Thymus (tissue), 14 donors: ENCODE measurements at places on chromosomes 1 and 21. TPM values are rescaled to one million over a fixed set of nuclear protein-coding genes. Genes with fewer than 3 reads are reported as not detected.
A peak's percentile ranks its signal among the peaks of the same experiment; 100 is the strongest.

- DNase-seq = no peak
- no peaks in the 10 kb centered on the region for H3K27me3 ChIP-seq
- H3K36me3 ChIP-seq = no peaks in the 10 kb centered on the region
- peaks cover 13% of the 10 kb centered on the region for H3K4me1 ChIP-seq
- H3K4me3 ChIP-seq = peak overlapping the region; percentile 87
Observed at GRCh38 chr1:42335809-42336518, 929 bp upstream of the FOXJ3 start.

DNA sequence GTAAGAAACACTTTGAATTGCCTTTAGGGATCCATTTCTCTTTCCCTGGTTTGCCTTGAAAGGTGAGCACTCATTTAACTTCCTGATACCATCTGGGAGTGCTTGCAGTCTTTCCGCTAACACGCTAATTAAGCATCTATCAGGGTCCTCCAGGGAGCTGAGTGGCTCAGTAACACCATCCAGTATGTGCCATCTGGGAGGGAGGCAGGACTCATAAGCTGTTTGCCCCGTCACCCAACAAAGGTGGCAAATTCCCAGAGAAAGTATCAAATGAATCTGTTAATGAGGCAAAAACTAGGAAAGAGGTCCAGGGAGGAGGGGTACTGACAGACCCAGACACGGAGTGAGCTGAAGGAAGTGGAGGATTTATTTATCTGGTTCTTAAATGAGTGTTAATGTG lies 430.9 kb downstream of the HLX start:
- no peak overlapping the region for H3K27ac ChIP-seq
- H3K4me1 ChIP-seq = no peaks in the 10 kb centered on the region
- no peak overlapping the region for H3K4me3 ChIP-seq
- H3K27me3 ChIP-seq = no peaks in the 10 kb centered on the region

The VCAM1 gene
- 22.8 TPM for polyA plus RNA-seq

DNA sequence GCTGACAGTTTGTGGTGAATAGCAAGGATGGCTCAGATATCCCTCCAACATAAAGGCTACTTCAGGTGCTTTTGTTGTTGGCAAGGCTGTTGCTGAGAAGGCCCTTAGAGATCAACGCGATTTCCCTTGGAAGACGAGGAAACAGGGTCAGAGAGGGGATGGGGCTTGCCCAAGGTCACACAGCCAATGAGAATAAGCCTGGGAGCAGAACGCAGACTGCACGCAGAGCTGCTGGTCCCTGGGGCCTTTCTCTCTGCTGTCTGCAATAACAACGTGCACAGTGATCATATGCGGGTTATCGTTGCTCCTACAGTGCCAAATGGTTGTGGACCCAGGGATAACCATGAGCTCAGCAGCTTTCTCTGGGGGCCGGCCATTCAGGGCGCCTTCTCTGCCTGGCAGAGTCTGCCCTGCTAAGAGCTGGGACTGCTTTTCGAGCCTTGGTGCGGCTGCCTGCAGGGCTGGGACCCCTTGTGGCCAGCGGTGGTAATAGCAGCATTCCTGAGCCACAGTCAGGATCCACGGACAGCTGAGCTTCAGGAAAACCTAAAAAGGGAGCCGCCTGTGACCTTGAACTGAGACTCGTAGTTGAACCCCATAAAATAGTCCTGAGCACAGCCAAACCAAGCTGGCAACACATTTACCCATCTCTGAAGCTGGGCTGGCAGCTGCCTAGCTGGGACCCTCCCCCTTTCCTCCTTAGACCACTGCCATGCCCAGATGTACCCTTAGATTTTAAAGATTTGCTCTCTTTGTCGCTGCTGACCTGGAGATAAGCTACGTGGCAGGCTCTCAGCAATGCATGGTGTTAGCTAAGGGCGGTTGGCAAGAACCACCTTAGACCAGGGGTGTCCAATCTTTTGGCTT lies 39.8 kb downstream of the HTR6 start:
- H3K27me3 ChIP-seq = no peaks in the 10 kb centered on the region
- no peak overlapping the region for H3K27ac ChIP-seq
- DNase-seq = no peak
- H3K4me1 ChIP-seq = no peaks in the 10 kb centered on the region
- H3K36me3 ChIP-seq = no peaks in the 10 kb centered on the region
- no peak overlapping the region for H3K4me3 ChIP-seq

The USF1 gene
- polyA plus RNA-seq = 148 TPM

DNA sequence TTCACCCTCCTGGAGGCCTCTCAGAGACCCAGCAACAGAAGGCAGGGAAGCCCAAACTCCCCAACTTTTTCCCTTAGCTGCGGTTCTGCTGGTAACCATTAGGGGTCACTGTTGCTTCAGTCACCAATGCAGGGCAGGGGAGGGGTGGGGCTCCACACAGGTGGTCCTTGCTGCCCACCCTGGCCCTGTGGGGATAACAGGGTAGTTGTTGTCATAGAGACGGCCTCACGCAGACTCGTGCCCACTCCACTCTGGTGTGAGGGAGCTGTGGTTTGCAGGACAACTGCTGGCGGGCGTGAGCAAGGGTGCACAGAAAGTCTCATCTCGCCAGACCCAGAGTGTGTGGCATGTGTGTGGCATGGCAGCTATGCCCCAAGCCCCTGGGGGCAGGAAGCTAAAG lies 19.9 kb downstream of the INSRR start:
- H3K4me3 ChIP-seq = no peak overlapping the region
- H3K36me3 ChIP-seq = no peaks in the 10 kb centered on the region
- DNase-seq = peak; percentile 45
- H3K4me1 ChIP-seq = no peaks in the 10 kb centered on the region

- no peaks in the 10 kb centered on the region for H3K27me3 ChIP-seq
- peak overlapping the region; percentile 96 for H3K27ac ChIP-seq
- peaks cover 52% of the 10 kb centered on the region for H3K4me1 ChIP-seq
- H3K36me3 ChIP-seq = peaks cover 7% of the 10 kb centered on the region
Observed at GRCh38 chr1:27136998-27137542, 17.9 kb downstream of the SLC9A1 start.

DNA sequence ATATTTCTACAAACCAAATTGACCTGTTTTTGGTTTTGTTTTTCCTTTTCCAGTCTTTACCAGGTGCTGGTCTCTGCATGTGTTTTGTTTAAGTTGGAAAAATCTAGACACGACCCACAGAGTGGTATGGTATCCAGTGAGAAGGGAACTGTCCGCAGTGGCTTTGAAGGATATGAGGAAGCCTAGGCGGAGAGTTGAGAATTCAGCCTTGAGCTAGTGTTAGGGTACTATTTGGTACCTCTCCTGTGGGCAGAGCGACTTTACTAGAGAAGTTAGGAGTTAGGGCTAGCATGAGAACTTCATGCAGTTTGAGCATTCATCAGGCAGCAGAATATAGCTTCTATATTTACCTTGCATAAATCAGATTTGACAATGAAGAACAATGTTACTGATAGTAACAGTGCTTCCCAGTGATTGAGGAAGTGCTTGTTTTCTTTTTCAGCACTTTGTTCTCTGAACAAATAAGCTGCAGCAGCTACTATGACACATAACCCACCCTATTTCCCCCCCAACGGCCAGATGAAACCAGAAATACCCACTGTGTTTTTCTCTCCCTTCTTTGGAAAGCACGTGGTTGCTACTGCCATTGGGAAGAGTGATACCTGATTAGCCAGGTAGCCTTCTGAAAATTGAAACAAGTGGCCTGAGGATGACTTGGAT lies 19.0 kb downstream of the MRPS6 start:
- no peak overlapping the region for H3K4me3 ChIP-seq
- H3K27ac ChIP-seq = no peak overlapping the region
- H3K27me3 ChIP-seq = no peaks in the 10 kb centered on the region
- H3K4me1 ChIP-seq = peaks cover 12% of the 10 kb centered on the region
- H3K36me3 ChIP-seq = peaks cover 12% of the 10 kb centered on the region

DNA sequence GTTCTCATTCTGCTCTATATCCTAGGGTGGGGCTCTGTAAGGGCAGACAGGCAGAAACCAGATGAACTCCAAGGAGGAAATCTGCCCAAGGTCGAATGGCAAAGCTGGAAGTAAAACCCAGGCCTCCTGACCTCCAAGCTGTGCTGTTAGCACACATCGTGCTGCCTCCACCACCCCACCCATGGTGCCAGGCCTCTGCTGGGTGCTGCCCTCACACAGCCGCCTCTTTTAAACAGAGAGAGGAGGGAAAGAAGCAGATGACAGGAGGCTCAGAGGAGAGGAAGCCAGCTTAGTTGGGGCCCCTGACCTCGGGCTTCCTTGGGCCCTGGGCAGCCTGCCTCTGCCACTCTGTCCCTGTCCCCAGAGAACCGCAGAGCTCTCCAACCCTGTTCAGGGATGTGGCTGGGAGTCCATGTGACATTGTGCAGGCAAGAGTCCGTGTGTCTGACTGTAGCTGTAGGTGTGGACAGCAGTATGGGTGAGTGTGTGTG lies 1.1 kb downstream of the SYNC start:
- no peak for DNase-seq
- no peak overlapping the region for H3K27ac ChIP-seq
- H3K4me1 ChIP-seq = no peaks in the 10 kb centered on the region
- H3K4me3 ChIP-seq = no peak overlapping the region

DNA sequence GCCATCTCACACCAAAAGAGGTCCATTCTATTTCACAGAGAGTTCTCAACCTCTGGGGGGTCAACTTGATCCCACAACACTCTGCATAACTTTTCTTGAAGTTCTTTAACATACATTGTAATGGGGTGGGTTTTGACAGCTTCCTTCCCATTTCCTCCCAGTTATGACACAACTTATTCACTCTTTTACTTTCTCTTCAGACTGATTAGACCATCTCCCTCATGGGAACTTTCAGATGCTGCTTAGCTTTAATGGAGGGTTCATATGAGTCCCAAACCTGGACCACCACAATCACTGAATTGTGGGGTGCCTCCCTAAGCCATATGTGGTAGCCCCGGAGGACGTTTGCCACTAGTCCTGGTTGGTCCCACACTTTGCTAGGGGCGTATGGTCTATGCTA lies 28.3 kb upstream of the KCNJ15 start:
- DNase-seq = no peak
- no peak overlapping the region for H3K27ac ChIP-seq
- no peaks in the 10 kb centered on the region for H3K27me3 ChIP-seq
- no peaks in the 10 kb centered on the region for H3K36me3 ChIP-seq
- H3K4me1 ChIP-seq = no peaks in the 10 kb centered on the region

- no peak overlapping the region for H3K4me3 ChIP-seq
- no peaks in the 10 kb centered on the region for H3K27me3 ChIP-seq
- H3K27ac ChIP-seq = no peak overlapping the region
- no peaks in the 10 kb centered on the region for H3K36me3 ChIP-seq
Observed at GRCh38 chr1:69110851-69111250, 456.9 kb upstream of the LRRC7 start.

DNA sequence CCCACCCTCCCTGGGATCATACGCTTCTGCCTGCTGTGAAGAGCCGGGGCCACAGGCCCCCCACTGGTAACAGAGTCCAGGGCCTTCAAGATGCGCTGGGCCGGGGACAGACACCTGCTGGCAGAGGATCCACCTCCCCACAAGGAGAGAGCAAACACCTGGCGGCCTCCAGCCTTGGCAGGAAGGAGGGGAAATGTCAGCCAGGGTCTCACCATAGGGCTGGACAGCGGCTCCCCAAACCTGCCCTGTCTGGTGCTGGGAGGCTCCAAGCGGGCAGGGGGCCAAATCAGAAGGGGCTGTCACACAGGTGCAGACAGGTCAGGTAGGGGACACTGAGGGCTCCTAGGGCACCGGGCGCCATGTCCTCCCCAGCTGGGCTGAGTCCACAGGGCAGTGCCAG lies 58.9 kb downstream of the KCNAB2 start:
- DNase-seq = no peak
- no peaks in the 10 kb centered on the region for H3K4me1 ChIP-seq
- peaks cover 6% of the 10 kb centered on the region for H3K27me3 ChIP-seq
- H3K4me3 ChIP-seq = no peak overlapping the region
- H3K36me3 ChIP-seq = no peaks in the 10 kb centered on the region
- no peak overlapping the region for H3K27ac ChIP-seq

The DYNLT5 gene
- polyA plus RNA-seq = 1.9 TPM

- H3K36me3 ChIP-seq = no peaks in the 10 kb centered on the region
- H3K4me1 ChIP-seq = peaks cover 17% of the 10 kb centered on the region
- H3K27me3 ChIP-seq = no peaks in the 10 kb centered on the region
- no peak overlapping the region for H3K27ac ChIP-seq
- no peak for DNase-seq
Observed at GRCh38 chr1:87044424-87044823, 130.0 kb downstream of the HS2ST1 start.
